Hepatocyte (in vitro differentiated cells): ENCODE measurements at places on chromosomes 7 and 10.

DNA sequence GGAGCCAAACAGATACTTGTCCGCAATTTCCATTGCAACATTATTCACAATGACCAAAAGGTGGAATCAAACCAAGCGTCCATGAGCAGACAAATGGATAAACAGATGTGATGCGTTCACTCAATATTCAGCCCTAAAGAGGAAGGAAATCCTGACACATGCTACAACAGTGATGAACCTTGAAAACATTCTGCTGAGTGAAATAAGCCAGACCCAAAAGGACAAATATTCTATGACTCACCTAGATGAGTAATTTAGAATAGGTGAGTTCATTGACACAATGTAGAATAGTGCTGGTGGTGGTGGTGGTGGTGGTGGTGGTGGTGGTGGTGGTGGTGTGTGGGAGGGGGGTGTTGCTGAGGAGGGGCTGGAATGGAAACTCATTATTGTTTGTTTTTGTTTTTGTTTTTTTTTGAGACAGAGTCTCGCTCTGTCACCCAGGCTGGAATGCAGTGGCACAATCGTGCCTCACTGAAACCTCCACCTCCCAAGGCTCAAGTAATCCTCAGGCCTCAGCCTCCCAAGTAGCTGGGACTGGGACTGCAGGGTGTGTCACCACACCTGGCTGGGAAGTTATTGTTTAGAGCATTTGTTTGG is 28.6 kb downstream of the SMKR1 start:
- H3K27ac ChIP-seq = no peak overlapping the region
- no peaks in the 10 kb centered on the region for H3K36me3 ChIP-seq
- H3K4me1 ChIP-seq = no peaks in the 10 kb centered on the region
- H3K4me3 ChIP-seq = no peak overlapping the region
- DNase-seq = peak; percentile 13

DNA sequence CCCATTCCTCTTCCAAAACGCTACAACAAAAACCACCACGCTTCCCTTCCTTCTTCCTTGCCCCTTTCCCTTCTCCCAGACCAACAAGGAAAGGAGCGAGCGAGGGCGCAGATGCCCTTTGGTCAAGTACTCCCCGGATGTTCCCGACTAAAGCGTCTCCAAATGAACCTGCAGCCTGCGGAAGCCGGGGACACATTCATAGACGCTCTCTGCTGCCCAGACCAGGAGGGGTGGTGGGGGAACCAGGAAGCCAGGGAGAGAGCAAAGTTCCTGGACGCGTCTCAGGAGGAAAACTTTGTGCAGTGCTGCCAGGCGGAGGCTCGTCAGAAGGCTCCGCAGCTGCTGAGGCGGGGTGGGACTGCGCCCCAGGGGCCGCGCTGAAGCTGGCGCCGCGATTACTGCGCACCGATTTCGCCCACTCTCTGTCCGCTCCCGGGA is 754 bp downstream of the SEMA3D start:
- H3K36me3 ChIP-seq = no peaks in the 10 kb centered on the region
- peak; percentile 78 for DNase-seq
- H3K4me1 ChIP-seq = no peaks in the 10 kb centered on the region
- H3K27ac ChIP-seq = peak overlapping the region; percentile 94

DNA sequence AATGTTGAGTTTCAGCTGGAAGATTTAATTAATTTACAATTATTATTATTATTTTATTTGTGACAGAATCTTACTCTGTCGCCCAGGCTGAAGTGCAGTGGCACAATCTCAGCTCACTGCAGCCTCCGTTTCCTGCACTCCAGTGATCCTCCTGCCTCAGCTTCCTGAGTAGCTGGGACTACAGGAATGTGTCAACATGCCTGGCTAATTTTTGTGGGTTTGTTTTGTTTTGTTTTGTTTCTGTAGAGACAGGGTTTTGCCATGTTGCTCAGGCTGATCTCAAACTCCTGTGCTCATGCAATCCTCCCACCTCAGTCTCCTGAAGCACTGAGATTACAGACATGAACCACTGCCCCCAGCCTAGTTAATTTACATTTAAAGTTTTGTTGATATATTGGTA is 93.8 kb upstream of the MEOX2 start:
- H3K4me1 ChIP-seq = no peaks in the 10 kb centered on the region
- H3K27me3 ChIP-seq = no peaks in the 10 kb centered on the region
- no peak for DNase-seq
- no peak overlapping the region for H3K27ac ChIP-seq

GRCh38 chr10:32995751-32996150 is 37.7 kb upstream of the ITGB1 start:
- peak overlapping the region; percentile 10 for H3K27ac ChIP-seq
- H3K27me3 ChIP-seq = no peaks in the 10 kb centered on the region
- no peaks in the 10 kb centered on the region for H3K36me3 ChIP-seq
- DNase-seq = no peak

GRCh38 chr10:117464176-117464575 is 78.4 kb upstream of the EMX2 start:
- no peaks in the 10 kb centered on the region for H3K27me3 ChIP-seq
- H3K4me3 ChIP-seq = no peak overlapping the region
- H3K36me3 ChIP-seq = no peaks in the 10 kb centered on the region
- H3K27ac ChIP-seq = no peak overlapping the region
- DNase-seq = no peak

GRCh38 chr10:46550076-46550790 is 6.2 kb downstream of the GPRIN2 start:
- no peak for DNase-seq
- peaks cover 3% of the 10 kb centered on the region for H3K4me1 ChIP-seq
- H3K4me3 ChIP-seq = no peak overlapping the region

DNA sequence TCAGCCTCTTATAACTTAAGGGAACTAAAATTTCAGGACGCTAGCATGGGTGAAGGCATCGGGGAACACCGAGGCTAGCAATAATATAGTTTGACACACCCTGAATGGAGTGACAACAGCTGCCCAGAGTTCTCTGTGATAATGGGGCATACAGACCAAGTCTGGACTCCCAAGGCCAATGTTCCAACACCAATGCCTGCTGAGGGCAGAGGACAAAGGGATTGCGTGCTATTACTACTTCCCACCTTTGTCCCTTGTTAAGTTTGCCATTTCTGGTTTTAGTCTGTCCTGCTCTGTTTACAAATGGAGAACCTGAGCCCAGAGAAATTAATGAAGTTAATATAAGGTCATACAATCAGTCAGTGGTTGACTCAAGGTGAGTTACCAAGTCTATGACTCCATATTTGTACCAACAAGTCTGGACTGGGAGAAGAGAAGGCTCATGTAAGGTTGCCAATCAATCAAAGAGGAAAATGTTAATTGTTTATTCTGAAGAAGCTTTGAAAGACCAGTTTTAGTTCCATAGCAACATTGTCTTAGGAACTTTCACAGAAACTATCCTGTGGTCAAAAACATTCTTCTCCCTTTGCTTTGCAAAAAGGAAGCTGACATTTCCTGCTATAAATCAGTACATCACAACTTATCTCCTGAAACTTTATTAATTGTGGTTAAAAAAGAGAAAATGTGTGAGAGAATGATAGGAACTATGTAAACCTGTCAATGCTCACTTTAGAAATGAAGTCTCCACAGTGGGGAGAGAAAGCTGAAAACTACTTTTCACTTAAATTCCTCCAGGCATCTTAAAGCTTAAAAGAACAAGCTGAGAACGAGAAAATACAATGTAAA is 74.5 kb downstream of the CCDC6 start:
- no peaks in the 10 kb centered on the region for H3K27me3 ChIP-seq
- H3K4me3 ChIP-seq = no peak overlapping the region
- H3K27ac ChIP-seq = no peak overlapping the region
- H3K4me1 ChIP-seq = no peaks in the 10 kb centered on the region
- H3K36me3 ChIP-seq = no peaks in the 10 kb centered on the region
- DNase-seq = peak; percentile 8

GRCh38 chr7:156219307-156220077 is 407.2 kb upstream of the SHH start:
- no peaks in the 10 kb centered on the region for H3K27me3 ChIP-seq
- no peak overlapping the region for H3K4me3 ChIP-seq
- DNase-seq = no peak

DNA sequence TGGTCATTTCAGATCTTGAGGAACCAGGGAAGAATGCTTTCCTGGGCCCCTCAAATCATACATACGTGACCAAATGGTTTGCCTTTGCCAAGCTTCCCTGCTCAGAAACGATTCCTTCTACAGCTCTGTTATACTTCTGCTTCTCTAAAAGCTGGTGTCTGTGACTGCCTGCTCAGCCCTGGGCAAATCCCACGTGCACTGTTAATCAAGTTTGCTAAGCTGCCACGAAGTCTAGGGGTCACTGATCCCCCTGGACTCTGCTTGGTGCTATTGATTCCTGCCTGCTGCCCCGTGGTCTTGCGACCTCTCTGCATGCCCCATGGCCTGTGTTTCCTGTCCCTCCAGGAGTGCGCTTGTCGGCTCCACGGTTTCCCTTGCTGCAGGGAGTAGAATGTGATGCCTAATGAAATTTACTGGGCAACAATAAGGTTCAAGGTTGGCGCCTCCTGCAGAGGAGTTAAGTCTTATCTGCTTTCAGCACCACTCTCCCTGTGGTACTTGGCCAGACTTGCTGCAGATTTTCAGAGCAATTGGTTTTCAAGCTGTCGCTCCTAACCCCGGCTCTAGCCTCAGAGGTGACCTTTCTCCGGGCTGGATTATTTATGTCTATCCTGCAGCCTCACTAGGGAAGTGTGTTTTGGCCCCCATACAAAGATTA is 201.6 kb upstream of the FZD8 start:
- no peaks in the 10 kb centered on the region for H3K36me3 ChIP-seq
- no peaks in the 10 kb centered on the region for H3K4me1 ChIP-seq
- no peak overlapping the region for H3K4me3 ChIP-seq
- no peaks in the 10 kb centered on the region for H3K27me3 ChIP-seq
- no peak for DNase-seq

DNA sequence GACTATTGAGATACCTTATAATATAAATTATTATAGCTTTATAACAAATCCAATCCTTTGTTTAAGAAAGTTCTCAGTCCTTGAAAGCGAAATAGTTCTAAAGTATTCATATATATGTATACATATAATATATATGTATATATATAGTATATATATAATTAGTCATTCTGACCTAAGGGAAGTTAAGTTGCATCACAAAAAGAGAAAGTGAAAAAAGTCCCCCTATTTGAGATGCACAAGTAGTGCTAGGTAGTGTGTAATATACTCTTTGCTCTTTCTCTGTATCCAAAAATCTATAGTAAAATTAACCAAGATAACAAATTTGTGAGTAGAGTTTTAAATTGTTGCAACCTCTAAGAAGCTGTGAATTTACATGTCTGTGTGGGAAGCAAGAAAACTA is 13.3 kb upstream of the IFIT1B start:
- no peak for DNase-seq
- H3K4me1 ChIP-seq = peaks cover 24% of the 10 kb centered on the region
- no peak overlapping the region for H3K4me3 ChIP-seq
- no peak overlapping the region for H3K27ac ChIP-seq
- no peaks in the 10 kb centered on the region for H3K36me3 ChIP-seq
- no peaks in the 10 kb centered on the region for H3K27me3 ChIP-seq

- no peaks in the 10 kb centered on the region for H3K4me1 ChIP-seq
- H3K27me3 ChIP-seq = no peaks in the 10 kb centered on the region
- H3K36me3 ChIP-seq = no peaks in the 10 kb centered on the region
- H3K27ac ChIP-seq = no peak overlapping the region
- no peak overlapping the region for H3K4me3 ChIP-seq
Observed at GRCh38 chr7:136166521-136166920, 189.4 kb upstream of the MTPN start.

DNA sequence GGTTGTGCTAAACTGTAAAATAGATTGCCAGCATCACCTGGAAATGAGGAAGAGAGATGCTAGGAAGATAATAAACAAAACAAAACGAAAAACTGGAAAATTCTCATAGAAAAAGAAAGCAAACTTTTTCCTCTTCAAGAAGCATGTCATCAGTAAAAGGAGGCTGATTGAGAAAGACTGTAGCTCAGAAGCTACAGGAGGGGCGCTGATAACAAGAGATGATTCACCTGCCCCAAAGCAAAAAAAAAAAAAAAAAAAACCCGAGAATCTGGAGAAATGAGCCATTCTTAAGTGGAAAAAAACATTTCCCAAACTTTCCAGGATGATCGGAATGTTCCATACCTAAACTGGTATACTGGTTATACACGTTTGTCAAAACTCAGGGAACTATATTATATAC is 130.5 kb upstream of the C1QL3 start:
- no peaks in the 10 kb centered on the region for H3K4me1 ChIP-seq
- no peak for DNase-seq
- no peaks in the 10 kb centered on the region for H3K27me3 ChIP-seq
- no peak overlapping the region for H3K27ac ChIP-seq

DNA sequence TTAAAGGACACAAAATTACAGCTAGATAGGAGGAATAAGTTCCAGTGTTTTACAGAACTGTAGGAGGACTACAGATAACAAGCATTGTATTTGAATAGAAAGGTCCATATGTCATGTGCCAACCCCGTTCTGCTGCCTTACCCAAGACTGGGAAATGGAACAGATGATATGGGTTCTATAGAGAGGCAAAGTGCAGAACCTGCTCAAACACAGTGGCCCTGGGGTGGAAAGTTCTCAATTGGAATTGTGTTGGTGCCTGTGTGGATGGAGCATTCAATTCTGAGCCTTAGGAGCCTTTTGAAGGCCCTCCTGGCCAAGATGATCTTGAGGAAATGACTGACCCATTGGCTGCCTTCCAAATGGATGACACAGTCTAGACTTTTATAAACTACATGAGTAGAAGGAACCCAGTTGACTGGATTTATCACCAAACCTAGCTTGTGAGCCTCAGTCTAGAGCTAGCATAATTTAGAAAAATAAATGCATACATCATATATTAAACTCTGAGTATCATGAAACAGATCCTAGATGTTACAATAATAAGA is 4.1 kb upstream of the PRSS1 start:
- H3K4me3 ChIP-seq = no peak overlapping the region
- no peak for DNase-seq
- H3K4me1 ChIP-seq = peaks cover 9% of the 10 kb centered on the region
